ENCODE measurements at places on chromosomes 5 and 9.

GRCh38 chr5:143041972-143042770 lies 272.0 kb downstream of the ARHGAP26 start:
- DNase-seq, result no peak

GRCh38 chr9:123637945-123638634 lies 282.1 kb downstream of the CRB2 start:
- DNase-seq, result no peak

- no peak for DNase-seq
Measured at GRCh38 chr5:123215929-123216702, 127.1 kb downstream of the PRDM6 start.

GRCh38 chr5:59207401-59207800 lies 624.5 kb downstream of the RAB3C start:
- DNase-seq, result no peak

DNA sequence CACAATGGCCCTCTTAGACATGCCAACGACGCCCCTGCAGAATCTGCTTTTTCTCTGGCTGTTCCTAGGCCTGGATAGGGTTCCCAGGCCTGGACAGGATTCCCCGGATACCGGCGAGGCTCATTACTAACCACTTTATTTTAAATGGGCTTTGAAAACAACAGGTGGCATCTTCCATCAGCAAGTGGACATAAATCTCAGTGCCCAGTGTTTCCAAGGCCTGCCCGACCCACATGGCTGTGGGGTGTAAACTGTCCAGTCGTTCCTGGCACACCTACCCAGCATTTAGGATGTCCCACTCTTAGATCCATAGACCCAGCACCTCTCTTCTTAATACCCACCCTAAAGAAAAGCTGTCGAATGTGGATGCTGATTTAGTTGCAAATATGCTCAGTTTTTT lies 896 bp downstream of the CMBL start:
- DNase-seq, result no peak

- no peak for DNase-seq
Measured at GRCh38 chr5:174172152-174172551, 126.6 kb downstream of the NSG2 start.

GRCh38 chr9:114205171-114206015 lies 50.1 kb downstream of the COL27A1 start:
- no peak for DNase-seq
